Activated CD4-positive, CD25-positive, alpha-beta regulatory T cell (primary cell): ENCODE measurements at places on chromosomes 2 and 18.

- no peak for DNase-seq
These were observed 58.6 kb upstream of the OSR1 start for GRCh38 chr2:19416784-19417684.

- no peak for DNase-seq
These were observed 525.0 kb upstream of the TCF4 start for GRCh38 chr18:56112984-56113383.

DNA sequence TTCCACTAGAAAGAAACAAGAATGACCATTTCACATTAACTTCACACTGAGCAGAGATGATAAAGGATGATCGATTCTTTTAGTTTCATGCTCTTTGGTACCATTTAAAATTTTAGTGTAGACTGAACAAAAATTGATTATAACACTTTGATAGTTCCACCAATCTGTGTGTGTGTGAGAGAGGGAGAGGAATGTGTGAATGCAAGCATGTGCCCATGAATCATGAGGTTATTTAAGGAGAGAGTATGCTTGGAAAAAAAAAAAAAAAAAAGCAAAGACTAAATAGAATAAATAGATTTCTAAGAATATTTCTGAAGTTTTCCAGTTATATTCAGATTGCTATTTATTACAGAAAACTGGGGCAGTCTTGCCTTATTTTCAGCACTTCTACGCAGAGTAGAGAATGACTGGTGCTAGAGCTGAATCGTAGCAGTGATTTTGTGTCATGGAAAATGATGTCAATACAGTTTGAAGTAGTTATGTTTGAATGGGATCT is 900.8 kb downstream of the SLC4A3 start:
- DNase-seq: no peak

GRCh38 chr2:240965905-240966456 is 32.4 kb upstream of the SNED1 start:
- DNase-seq: no peak
